ENCODE measurements at places on chromosomes 6 and 20. TPM values are rescaled to one million over a fixed set of nuclear protein-coding genes. Genes with fewer than 3 reads are reported as not detected.

GRCh38 chr6:13924146-13924948 is 405 bp upstream of the RNF182 start:
- DNase-seq, result no peak

DNA sequence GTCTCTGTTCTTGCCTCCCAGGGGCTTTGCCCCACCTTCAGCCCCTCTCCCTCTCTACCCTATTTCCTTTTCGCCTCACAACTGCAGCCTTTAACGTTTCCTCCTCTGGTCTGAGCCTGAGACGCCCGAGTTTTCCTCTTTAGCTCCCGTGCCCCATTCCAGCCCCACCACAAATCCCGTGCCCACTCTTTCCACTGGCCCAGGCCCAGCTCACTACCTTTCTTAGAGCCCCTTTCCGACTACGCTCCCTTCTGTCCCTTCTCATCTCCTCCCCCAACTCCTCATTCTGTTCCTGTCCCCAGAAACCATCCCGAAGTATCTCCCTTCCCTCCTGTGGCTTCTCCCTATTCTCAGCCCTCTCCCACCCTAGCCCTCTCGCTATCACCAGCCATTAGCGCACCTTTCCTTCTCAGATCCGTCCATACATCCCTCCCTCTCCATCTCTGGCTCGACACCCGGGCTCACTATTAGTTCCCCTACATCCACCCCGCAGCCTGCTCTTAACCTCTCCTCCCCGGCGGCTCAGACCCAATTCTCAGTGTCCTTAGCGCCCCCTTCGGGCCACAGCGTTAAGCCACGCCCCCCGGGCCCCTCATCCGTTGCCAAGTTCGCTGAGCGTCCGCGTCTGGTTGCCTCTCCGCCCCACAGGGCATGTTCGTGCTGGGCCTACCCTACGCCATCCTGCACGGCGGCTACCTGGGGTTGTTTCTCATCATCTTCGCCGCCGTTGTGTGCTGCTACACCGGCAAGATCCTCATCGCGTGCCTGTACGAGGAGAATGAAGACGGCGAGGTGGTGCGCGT is 2.7 kb downstream of the SLC32A1 start:
- DNase-seq, result no peak

DNA sequence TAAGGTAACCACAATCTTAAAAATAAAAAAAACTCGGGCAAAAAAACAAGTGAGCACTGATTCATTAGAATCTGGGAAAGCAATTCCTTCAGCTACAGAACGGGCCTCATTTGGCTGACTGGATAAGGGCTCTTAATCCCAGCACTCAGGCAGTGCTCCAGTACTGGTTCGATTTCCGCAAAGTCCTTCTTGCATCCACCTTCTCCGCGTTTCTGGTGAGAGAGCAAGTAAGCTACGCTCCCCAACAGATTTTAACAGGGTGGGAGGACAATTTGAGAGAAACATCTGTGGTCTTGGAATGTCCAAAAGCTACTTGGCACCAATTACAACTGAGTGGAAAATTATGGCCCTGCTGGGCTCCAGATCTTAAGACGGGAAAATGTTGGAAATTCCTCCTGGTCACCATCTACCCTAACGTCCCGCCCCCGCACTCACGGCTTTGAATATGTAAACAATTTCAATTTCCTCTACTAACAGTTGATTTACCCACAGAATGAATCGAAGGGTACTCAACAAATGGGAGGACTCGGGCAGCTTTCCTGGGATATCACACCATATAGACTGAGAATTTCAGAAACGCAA is 18.1 kb upstream of the ZSCAN9 start:
- no peak for DNase-seq

DNA sequence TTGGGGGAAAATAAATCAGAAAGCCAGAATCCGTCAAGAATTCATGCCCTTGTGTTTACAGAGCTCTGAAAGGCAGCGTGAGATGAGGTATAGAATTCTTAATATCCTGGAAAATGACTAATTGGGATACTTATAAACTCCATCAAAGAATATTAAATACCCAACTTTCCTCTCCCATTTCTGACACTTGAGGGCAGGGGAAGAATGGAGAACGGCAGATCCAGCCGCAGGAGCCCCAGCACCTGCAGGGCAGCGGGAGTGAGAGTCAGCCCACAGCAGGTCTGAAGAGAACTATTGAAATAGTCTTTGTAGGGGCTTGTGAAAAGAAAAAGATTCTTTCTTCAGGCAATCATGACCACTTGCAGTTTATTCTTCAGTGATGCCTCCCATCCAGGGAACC is 107.2 kb downstream of the AGPAT4 start:
- no peak for DNase-seq

GRCh38 chr20:9955646-9956045 is 79.1 kb upstream of the ANKEF1 start:
- no peak for DNase-seq

DNA sequence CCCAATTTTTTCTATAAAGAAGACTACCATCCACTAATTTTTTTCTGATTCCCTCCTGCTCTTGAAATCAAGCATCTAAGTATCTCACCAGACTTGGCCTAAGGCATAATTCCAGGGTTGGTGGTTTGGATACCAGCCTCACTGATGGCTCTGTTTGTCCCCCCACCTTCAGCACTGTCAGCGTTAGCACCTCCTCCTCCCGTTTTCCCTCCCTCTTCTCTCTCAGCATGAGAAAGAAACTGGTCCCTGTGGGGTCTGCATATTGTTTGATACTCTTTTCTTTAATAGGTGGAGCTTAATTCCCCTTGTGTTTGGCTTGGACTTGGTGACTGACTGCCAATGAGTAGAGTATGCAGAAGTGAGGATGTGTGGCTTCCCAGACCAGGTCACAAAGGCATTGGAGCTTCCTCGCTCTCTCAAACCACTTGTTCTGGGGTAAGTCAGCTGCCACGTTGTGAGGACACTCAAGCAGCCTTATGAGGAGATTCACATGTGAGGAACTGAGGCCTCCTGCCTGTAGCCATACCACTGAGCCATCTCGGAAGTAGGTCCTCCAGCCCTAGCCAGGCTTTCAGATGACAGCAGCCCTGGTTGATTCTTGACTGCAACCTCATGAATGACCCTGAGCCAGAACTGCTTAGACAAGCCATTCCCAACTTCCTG is 65.2 kb downstream of the RIOK1 start:
- DNase-seq, result no peak

PRPH2 gene
- total RNA-seq, result not detected

SNX3 gene
- total RNA-seq, result 62.3 TPM

ERMARD gene
- total RNA-seq, result 16.3 TPM

GTSF1L gene
- total RNA-seq, result not detected
